ENCODE measurements at places on chromosomes 3 and 15. TPM values are rescaled to one million over a fixed set of nuclear protein-coding genes. Genes with fewer than 3 reads are reported as not detected.

Gene DUSP7
- total RNA-seq: 37.5 TPM

Gene GOLGA6A
- not detected for total RNA-seq

Gene GATM
- total RNA-seq: 0.29 TPM

Gene PARP15
- 0.22 TPM for total RNA-seq

Gene DET1
- 10.0 TPM for total RNA-seq

Gene SNAPC5
- 20.6 TPM for total RNA-seq

Gene RTP3
- not detected for total RNA-seq

Gene CNTN3
- 2.6 TPM for total RNA-seq

Gene LNP1
- total RNA-seq: 4.2 TPM

Gene KLHL6
- total RNA-seq: under 0.01 TPM

Gene KY
- 0.43 TPM for total RNA-seq

Gene SEMA5B
- total RNA-seq: not detected

Gene ECE2
- not detected for total RNA-seq

Gene SEMA6D
- 25.8 TPM for total RNA-seq
